Activated CD4-positive, CD25-positive, alpha-beta regulatory T cell (primary cell): ENCODE measurements at places on chromosomes 1 and 21.

- DNase-seq: no peak
Measured at GRCh38 chr1:3773572-3774275, 1.2 kb downstream of the SMIM1 start.

DNA sequence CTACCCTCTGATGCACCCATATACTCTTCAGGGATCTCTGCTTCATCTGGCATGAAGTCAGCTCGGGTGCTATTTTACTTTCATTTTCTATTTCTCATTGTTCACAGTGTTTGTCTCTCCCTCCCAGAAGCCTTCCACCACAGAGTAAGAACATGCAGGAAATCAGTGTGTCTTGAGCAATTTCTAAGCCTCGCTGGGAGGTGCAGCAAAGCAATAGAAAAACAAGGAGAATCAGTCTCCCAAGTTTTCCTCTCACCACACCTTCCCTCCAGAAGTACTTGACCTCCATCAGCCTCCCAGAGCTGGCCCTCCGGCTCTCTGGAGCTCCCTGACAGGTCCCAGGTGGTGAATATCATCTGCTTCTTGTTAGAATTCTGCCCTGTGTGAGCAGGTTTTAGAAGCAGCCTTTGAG lies 594.7 kb upstream of the CAMK1G start:
- DNase-seq: no peak

- DNase-seq: no peak
Measured at GRCh38 chr1:16438924-16439323, 1.6 kb upstream of the NECAP2 start.

GRCh38 chr1:89966656-89967055 lies 28.3 kb upstream of the ZNF326 start:
- DNase-seq: no peak

DNA sequence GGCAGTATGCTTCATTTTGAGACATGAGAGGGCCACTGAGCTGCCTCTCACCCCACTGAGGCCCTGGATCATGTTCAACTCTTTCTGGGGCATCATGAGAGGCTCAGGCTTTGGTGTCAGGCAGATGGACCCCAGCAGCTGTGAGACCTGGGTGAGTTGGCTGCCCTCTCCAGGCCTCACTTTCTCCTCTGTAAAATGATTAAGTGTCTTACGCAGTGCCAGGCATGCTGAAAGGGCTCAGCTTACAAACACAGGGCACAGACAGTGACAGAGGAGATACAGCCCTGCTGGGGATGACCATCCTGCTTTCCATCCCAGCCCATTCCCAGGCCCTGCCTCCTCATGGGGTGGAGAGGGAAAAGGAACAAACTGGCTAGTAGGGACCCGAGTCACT lies 387.4 kb downstream of the MATN1 start:
- no peak for DNase-seq

GRCh38 chr1:167488786-167489185 lies 29.5 kb downstream of the CD247 start:
- DNase-seq: no peak

GRCh38 chr21:29550205-29550604 lies 251.5 kb downstream of the BACH1 start:
- DNase-seq: no peak
